Fibroblast of skin of left quadriceps (primary cell): ENCODE measurements at places on chromosomes 6 and 20.
A peak's percentile ranks its signal among the peaks of the same experiment; 100 is the strongest.

DNA sequence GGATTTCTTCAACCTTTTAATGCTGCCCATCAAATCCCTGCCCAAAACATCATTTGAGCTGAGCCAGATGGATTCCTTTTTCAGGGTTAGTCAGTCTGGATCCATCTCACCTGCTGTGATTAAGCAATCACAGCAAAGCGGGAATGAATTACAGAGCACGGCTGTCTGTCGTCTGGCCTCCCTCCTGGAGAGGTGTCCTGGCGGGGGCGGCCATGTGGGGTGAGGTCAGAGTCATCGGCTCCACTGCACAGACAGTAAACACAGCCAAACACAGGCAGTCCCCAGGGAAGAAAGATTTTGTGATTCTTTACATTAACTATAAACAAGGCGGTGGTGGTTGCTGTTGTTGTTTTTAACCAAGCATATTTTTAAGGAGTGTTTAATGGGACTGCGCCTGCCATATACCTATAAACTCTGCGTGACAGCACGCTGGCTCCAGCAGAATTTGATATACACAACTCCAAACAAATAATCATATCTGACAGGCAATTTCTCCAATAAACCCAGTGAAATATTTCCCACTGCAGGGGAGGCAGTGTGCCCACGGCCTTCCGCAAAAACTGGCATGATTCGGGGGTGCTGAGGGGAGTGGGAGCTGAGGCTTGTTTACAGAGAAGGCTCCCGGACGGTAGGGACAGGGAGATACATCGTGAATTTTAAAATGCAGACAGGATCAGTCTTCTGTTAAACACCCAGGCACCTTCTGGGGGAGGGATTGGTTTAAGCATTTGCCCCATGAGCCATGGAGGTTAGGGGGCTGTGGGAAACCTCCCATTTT lies 232.0 kb upstream of the PMEPA1 start:
- DNase-seq: no peak

GRCh38 chr20:51500311-51500710 lies 42.2 kb downstream of the NFATC2 start:
- no peak for DNase-seq

GRCh38 chr6:52136934-52137467 lies 49.2 kb upstream of the IL17A start:
- no peak for DNase-seq

DNA sequence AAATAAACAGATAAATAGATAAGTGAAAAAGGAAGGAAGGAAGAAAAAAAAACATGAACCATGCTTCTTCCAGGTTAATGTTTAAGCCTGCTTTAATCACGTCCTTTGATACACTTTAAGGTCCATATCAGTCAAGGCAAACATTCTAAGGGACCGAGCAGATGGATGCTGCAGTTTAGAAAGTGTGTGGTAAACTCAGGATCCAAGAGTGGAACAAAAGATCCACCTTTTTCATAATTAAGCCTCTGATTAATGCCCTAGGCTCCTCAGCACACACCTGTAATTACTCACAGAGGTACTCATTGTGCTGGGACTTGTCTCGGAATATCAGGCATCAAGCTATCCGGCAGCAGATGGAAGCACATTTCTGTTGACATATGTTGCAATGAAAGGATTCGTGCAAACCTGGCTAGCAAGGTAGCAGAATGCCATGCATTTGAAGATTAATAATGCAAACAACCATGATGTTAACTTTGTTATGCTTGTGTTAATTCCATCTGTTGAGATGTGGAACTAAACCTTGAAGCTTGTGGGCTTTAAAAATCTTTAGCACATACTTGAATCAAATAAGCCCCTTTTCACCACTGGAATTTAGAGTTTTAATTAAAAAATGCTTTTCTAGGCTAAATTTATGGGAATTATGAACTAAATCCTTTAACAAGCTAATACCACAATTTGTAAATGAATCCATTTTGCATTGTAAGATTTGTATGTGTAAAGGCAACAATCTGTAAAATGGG lies 163.7 kb downstream of the RALGAPA2 start:
- no peak for DNase-seq

DNA sequence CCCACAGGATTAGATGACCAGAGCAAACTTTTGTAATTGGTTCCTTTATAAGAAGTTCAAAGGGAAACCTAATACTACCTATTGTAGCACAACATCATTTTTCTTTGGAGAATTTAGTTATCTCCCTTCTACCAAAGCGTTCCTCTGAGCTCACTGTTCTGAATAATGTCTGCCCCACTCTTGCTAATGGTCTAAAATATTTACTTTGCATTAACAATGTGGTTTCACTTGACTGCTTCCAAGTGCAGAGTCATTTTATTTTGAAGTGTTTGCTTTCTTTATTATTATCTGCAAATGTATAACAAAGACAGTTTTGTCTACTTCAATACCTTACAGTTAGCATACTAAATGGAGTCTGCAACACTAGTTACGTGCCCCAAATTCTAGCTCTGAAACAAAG lies 15.0 kb downstream of the TRAPPC3L start:
- no peak for DNase-seq

- DNase-seq: no peak
These were observed 167.7 kb downstream of the SYNDIG1 start for GRCh38 chr20:24637087-24637486.

DNA sequence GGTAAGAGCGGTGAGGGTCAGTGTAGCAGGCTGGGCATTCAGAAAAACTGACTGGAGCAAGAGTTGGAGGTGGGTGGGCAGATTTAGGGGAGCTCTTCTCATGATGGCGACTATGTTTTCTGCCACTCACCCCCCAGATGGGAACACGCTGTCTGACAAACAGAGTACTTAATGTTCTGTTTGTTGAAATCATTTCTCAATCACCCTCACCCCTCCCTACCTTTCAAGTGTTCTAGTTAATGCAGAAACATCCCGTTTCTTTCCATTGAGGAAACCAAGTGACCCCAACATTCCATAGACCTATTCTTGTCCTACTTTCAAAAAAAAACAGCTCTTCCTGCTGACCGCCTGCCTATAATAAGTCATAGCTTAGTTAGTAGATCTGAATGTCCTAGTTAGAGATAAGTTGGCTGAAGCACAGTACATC lies 132.5 kb upstream of the NEDD9 start:
- DNase-seq: no peak

DNA sequence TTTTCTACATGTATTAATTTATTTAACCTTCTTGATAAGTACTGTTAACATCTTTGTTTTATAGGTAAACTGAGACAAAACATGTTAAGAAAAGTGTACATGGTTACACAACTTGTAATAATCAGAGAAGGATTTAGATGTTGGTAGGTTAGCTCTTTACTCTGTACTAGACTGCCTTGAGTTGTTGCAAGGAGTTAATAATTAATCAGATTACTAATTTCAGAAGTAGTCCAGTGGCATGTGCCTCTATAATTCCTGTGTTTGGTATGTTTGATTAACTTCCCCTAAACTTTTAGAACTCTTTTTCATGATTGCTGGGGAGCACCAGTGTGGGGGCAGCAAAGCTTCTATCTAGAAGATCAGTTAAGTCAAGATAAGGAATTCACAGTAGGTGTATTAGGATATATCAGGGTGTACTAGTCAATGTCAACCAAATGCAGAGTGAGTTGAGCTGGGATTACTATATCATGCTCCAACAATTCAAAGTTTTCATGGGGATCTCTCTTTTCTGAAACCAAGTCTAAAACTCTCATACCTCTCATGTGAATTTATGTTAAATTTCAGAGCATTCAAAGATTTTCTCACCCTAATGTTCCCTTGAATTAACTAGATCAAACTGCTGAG lies 129.7 kb upstream of the AHI1 start:
- DNase-seq: no peak

- no peak for DNase-seq
These were observed 38.1 kb upstream of the CD83 start for GRCh38 chr6:14079433-14079832.

DNA sequence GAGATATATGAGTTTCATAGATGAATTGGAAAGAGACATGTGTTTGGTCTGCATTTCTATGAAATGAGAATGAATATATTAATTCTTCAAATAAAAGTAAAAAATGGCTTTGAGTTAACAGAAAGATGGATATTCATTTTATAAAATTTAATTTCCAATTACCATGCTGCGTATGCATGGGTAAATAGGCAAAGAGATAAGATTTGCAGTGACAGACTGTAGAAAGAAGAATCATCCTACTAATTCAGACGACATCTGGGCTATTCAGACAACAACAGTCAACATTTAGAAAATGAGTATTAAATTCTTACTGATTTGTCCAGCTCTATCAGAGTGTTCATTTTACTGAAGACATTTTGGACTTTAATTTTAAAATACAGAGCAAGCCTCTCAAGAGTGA lies 602.2 kb upstream of the NRSN1 start:
- no peak for DNase-seq

- no peak for DNase-seq
These were observed 22.7 kb downstream of the CYP24A1 start for GRCh38 chr20:54151075-54151439.

GRCh38 chr6:87897663-87898062 lies 150.0 kb upstream of the SPACA1 start:
- DNase-seq: no peak

GRCh38 chr6:53148684-53149083 lies at the start of gene GCM1:
GCM1 (minus strand) TSS chr6:53148841; CDS start chr6:53145632, 3,209 bp downstream.
- no peak for DNase-seq

DNA sequence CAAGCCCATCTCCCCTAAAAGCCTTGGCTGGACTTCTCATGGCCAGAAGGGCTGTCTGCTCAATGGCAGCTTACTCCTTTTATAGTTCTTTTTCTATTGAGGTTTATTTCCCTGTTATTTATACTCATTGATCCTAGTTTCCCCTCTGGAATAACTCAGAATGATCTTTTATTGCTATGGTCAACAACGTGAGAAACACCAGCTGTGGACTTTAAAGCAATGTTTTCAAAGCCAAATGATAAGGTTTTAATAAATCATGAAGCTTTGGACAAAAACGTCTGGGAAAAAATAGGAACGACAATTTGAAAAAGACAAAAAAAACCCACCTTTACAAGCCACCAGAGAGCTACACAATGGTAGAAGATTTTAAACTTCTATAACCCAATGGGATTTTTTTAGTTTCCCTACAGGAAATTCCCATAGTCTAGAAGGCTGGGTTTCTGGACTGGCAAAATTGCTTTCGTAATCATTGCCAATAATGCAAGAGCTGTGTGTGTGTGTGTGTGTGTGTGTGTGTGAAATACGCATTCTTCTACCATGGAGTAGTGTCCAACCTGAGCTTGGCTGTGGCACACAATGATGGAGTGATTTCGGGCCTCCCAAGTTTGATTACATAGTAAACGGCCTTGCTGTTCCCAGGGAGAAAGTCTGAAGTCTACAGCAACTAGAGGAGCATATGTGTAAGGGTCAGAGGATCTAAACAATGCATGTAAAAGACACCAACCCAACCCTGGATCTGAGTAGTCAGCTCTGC lies 396.0 kb downstream of the SYNE1 start:
- DNase-seq: no peak

GRCh38 chr20:50588034-50588736 lies 78.0 kb downstream of the PTPN1 start:
- DNase-seq: no peak

DNA sequence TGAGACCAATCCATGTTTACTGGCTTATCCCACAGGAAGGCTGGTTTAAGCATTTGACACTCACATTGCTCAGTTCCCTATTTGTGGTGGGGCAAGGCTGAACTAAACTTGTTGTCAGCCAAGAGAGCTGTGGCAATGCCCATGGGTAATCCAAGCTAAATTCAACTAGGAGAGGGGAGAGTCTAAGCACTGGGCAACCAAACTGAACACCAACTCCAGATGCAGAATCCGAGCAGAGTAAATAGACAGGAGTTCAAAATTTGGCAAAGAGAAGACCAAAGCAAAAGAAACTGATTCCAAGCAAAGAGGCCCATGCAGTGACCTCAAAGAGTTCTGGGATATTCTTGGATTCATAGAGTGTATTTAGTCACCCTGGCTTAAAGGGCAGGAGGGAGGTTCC lies 106.5 kb upstream of the NT5E start:
- DNase-seq: no peak

- peak; percentile 15 for DNase-seq
These were observed 68.2 kb downstream of the SEL1L2 start for GRCh38 chr20:13922241-13922640.

GRCh38 chr6:85715797-85716196 lies 73.1 kb upstream of the SYNCRIP start:
- DNase-seq: no peak

GRCh38 chr6:14876778-14877613 lies 368.9 kb upstream of the JARID2 start:
- DNase-seq: peak; percentile 63

GRCh38 chr6:5506149-5506548 lies 244.8 kb downstream of the FARS2 start:
- DNase-seq: no peak

GRCh38 chr6:37168811-37169495 lies 999 bp upstream of the PIM1 start:
- peak; percentile 93 for DNase-seq

DNA sequence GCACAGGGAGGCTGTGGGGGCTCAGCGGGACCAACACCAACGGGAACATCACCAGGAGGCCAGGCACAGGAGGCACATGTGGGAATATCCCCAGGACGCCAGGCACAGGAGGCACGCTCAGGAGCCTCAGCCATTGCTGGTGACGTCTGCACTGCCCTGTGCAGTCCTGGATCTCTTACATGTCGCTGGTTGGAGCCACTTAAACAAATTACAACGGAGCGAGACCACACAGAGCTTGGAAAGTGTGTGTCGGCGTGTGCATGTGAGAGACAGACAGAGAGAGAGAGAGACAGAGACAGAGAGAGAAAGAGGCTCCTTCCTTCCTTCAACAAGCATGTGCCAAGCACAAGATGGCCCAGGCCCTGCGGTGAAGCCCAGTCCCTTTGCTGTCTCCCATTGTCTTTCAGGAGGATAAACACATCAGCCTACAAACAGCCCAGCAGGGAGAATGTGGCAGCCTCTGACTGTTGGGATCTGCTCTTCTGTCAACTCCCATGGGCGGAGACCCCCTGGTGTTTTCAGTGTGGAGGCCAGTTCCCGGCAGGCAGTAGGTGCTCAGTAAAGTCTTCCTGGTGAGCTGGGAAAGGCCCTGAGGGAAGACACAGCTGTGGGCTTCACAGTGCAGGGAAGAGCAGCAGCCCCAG lies 112.7 kb upstream of the THBS2 start:
- DNase-seq: no peak

DNA sequence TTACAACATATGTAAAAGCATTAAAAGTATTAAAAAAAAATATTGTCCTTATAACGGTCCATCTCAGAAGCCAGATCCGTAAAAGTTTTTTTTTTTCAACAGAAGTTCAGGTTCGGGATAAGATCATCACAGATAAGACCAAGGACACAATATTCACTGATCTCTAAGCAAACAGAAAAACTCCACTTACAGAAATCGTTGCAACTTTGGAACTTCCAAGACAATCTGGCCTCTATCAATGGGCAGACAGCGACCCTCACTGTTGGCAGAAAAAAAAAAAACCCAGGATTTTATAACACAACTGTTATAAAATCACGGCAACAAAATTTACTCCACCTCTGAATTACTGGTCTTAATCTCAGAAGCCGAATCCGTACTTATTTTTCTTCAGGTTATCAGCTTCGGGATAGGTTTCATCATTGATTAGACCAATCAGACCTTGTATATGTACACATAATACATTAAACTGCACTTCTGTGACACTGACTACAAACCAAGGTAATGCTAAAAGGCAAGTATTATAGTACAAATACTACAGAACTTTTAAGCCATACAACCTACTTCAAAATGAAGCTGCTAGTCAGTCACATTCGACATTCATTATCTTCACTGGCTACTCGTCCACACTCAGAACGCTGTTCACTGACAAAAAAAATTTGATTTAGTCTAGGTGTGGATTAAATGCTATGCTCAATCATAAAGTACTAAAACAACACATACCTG lies 34.7 kb upstream of the SYNCRIP start:
- no peak for DNase-seq

- no peak for DNase-seq
These were observed 23.1 kb upstream of the DACT2 start for GRCh38 chr6:168342636-168343035.
